ENCODE measurements at places on chromosomes 7 and 10. TPM values are rescaled to one million over a fixed set of nuclear protein-coding genes. Genes with fewer than 3 reads are reported as not detected.

DNA sequence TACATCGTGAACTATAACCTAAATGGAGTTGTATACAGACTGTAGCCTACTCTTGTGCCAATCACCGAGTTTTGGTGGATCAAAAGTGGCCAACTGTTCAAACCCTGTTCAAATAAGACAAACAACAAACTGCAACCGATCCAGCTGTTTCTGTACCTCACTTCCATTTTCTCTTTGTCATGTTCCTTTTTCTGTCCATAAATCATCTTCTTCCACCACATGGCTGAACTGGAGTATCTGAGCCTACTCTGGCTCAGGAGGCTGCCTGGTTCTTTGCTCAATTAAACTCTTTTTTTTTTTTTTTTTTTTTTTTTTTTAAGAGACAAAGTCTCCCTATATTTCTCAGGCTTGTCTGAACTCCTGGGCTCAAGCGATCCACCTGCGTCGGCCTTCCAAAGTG is 59.0 kb upstream of the NPVF start:
- no peaks in the 10 kb centered on the region for H3K27me3 ChIP-seq
- H3K4me3 ChIP-seq, result no peak overlapping the region
- no peak for DNase-seq
- no peak overlapping the region for H3K27ac ChIP-seq
- H3K36me3 ChIP-seq, result no peaks in the 10 kb centered on the region

GRCh38 chr10:133471300-133472109 is 17.8 kb downstream of the SCART1 start:
- no peak for DNase-seq
- H3K36me3 ChIP-seq, result no peaks in the 10 kb centered on the region
- H3K4me1 ChIP-seq, result no peaks in the 10 kb centered on the region
- no peak overlapping the region for H3K27ac ChIP-seq
- no peaks in the 10 kb centered on the region for H3K27me3 ChIP-seq

GRCh38 chr10:130351466-130352290 is 215.5 kb downstream of the GLRX3 start:
- H3K4me1 ChIP-seq, result no peaks in the 10 kb centered on the region
- H3K4me3 ChIP-seq, result no peak overlapping the region
- H3K27me3 ChIP-seq, result no peaks in the 10 kb centered on the region
- no peak overlapping the region for H3K27ac ChIP-seq
- H3K36me3 ChIP-seq, result no peaks in the 10 kb centered on the region

DNA sequence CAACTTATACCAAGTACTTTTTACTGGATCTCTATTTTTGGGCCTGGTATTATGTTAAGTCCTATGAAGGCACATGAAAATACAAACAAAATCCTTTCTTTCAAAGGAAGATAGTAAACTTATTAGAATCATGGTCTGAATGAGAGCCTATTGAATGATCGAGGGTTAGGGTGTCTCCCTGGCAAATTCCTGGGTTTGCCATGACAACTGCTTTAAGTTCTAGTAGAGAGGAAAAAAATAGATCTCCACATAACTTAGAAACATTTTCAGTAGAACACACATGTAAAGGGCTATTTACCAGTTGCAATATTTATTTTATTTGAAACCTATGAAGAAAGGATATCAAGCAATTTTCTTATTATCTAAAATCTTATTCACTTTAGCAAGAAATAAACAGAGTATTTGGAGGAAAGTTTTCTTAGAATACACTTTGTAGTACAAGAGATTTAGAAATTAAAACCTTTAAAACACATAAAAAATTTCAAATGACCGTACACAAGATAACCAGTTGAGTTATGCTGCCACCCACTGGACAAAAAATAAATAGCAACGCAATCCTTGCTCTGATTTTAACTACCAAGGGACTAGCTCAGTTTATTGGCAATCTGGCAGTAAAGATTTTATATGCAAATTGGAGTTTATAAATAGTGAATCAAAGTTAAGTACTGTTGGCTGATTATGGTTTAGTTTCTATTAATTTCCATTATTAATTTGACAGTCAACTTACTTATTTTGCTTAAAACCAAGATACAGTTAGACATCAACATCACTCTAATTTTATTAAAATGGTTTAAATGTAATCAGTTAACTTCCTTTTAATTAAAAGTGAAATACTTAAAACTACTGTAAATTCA is 33.9 kb downstream of the CACUL1 start:
- H3K36me3 ChIP-seq, result no peaks in the 10 kb centered on the region
- H3K4me3 ChIP-seq, result no peak overlapping the region
- peaks cover 3% of the 10 kb centered on the region for H3K4me1 ChIP-seq
- H3K27ac ChIP-seq, result no peak overlapping the region
- DNase-seq, result peak; percentile 58

- H3K27me3 ChIP-seq, result peaks cover 28% of the 10 kb centered on the region
- H3K4me1 ChIP-seq, result no peaks in the 10 kb centered on the region
- H3K27ac ChIP-seq, result no peak overlapping the region
- H3K4me3 ChIP-seq, result no peak overlapping the region
- no peak for DNase-seq
- no peaks in the 10 kb centered on the region for H3K36me3 ChIP-seq
These were observed 116.2 kb downstream of the ITGA8 start for GRCh38 chr10:15603446-15604011.

DNA sequence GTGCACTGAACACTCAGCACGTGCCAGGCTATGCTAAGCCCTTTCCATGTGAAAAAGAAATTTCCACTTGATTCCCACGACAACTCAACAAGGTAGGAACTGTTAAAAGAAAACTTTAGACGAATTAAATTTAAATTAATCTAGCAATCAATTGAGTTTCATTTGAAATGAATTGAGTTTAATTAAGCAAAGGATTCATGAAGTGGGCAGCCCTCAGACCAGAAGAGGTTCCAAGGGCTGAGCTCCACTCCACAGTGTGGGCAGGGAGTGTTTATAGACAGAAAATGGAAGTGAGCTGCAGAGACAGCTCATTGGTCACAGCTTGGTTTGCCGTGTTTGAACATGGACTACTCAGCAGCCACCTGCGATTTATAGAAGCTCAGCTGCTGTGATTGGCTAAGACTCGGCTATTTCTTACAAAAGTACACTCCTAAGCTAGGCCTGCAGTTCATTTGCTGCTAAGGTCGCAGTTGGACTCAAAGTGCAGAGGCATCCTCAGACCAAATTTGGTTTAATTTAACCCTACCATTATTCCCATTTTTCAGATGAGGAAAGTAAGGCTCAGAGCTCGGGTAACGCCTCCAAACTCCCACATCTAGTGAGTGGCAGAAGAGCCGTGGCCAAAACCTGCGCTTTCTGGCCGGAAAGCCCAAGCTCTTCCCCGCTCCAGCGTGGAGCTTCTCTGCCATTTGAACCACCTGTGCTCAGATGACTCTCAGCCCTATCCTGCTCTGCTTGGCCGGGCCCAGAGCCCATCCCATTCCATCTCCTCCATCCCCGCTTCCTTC is 24.9 kb downstream of the CALML3 start:
- no peak for DNase-seq
- peaks cover 64% of the 10 kb centered on the region for H3K4me1 ChIP-seq
- H3K27me3 ChIP-seq, result no peaks in the 10 kb centered on the region
- peak overlapping the region; percentile 92 for H3K27ac ChIP-seq

- H3K4me3 ChIP-seq, result no peak overlapping the region
- H3K27ac ChIP-seq, result peak overlapping the region; percentile 90
- no peak for DNase-seq
- H3K4me1 ChIP-seq, result peaks cover 44% of the 10 kb centered on the region
These were observed 666 bp downstream of the SVIL start for GRCh38 chr10:29634105-29634504.

Gene MYH16
- total RNA-seq, result not detected

Gene CPVL
- total RNA-seq, result 0.75 TPM

Gene PON1
- total RNA-seq, result not detected

Gene DMBT1
- total RNA-seq, result 124 TPM

Gene NACAD
- total RNA-seq, result 1.1 TPM

Gene TBXAS1
- 9.0 TPM for total RNA-seq

Gene ALKBH4
- total RNA-seq, result 1.8 TPM
